ENCODE measurements at places on chromosomes 2 and 18.

DNA sequence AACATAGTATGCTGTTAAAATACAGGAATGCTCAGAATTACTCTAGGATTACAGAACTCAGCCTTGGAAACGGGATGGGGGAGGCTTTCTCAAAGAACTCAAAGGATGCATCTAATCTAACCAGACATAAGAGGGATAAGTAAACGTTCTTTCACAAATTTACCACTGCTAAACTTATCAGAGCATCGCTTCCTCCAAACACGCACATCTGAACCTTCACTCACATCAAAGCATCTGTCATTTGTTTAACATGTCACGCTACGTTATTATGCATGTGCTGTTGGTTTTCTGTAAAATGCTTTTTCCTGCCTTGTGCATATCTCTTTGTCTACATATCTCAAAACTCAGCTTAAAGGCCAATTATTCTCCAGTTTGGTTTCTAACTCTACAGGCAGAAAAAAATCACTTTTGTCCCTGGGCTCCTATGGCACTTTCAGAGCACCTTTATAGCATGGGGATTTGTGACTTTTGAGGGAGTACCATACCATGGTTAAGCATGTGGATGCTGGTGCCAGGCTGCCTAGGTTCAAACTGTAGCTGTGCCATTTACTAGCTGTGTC is 106.7 kb upstream of the FSHR start:
- DNase-seq = no peak

GRCh38 chr2:179692610-179693009 is 168.8 kb downstream of the ZNF385B start:
- no peak for DNase-seq

DNA sequence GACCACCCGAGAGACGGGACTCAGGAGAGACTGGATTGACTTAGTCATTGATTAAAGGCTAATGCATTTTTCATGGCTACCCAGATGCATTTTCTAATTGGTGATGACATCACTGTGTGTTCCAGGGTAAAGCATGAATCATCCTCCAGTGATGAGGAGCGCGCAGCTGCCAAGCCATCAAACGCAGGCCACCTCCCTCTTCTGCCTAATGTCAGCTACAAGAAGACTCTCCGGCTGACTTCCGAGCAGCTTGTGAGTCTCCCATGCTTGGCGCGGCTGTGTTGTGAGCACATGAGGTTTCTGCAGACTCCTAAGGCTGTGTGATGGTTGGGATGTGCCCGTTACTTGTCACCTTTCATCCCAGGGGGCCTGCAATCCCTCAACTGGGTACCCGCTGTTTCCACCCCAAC is 56.4 kb downstream of the LPIN1 start:
- no peak for DNase-seq

- DNase-seq = no peak
Measured at GRCh38 chr2:146417942-146418341, 1426.9 kb upstream of the ACVR2A start.

DNA sequence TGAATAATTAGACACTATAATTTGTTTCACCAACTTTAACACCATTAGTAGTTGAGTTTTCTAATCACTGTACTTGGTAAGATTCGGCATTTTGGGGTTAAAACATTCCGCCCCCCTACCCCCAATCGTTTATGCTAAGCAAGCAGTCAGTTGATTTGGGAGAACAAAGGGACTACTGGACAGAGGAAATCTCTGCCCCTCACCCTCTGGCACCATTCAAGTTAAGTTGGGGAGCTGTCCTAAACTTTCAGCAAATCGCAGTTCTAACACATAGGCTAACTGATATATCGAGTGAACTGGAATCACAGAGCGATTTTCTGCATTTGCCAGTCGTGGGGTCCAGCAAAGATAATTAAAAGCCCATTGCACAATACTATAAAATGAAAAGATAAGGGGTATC is 5.6 kb downstream of the KLF7 start:
- DNase-seq = no peak

- no peak for DNase-seq
Measured at GRCh38 chr2:151761193-151761592, 26.9 kb upstream of the NEB start.

DNA sequence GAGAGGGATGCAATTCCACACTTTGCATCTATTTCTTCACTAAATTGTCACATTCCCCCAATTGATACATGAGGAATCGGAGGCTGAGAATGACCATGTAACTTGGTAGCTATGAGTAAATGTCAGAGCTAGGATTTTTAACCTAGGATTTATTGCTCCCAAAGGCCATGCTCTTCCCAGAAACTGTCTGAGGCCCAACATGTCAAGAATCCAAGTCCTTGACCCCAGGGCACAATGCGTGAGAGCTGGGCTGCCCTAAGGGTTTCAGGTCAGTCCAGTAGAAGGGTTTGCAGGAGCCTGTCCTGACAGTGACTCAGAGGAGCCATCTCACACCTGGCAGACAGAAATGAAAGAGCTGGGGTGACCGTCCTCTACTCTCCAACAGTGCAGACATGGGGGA is 30.3 kb downstream of the LRRC30 start:
- no peak for DNase-seq

- no peak for DNase-seq
Measured at GRCh38 chr2:39570614-39571013, 95.1 kb upstream of the TMEM178A start.

- no peak for DNase-seq
Measured at GRCh38 chr2:174342686-174343342, 8.1 kb downstream of the SP9 start.

Measured in activated T-cell treated with anti-CD3 and anti-CD28 coated beads for 24 hours (primary cell).